ENCODE measurements at places on chromosomes 4 and X. TPM values are rescaled to one million over a fixed set of nuclear protein-coding genes. Genes with fewer than 3 reads are reported as not detected.

Gene FMR1
- 3.5 TPM for polyA plus RNA-seq

Gene KDR
- not detected for polyA plus RNA-seq

Gene FUNDC1
- 21.3 TPM for polyA plus RNA-seq

Gene CSAG1
- not detected for polyA plus RNA-seq

Gene GAGE13
- polyA plus RNA-seq = not detected

Gene HOPX
- 84.2 TPM for polyA plus RNA-seq

Gene DCAF4L1
- polyA plus RNA-seq = not detected

Gene TMPRSS11D
- polyA plus RNA-seq = not detected

Gene RHOH
- 255 TPM for polyA plus RNA-seq

Gene SPIN4
- 0.89 TPM for polyA plus RNA-seq

Gene FBXW7
- 39.7 TPM for polyA plus RNA-seq

Gene MAGEA10
- polyA plus RNA-seq = not detected

Gene RGN
- not detected for polyA plus RNA-seq

Gene PTCHD1
- not detected for polyA plus RNA-seq

Gene FAM156B
- 7.4 TPM for polyA plus RNA-seq

Gene STK32B
- not detected for polyA plus RNA-seq

Gene STS
- polyA plus RNA-seq = 2.8 TPM

Gene HMGN5
- polyA plus RNA-seq = 1.1 TPM

Gene TLR10
- polyA plus RNA-seq = 183 TPM

Gene ZDHHC15
- polyA plus RNA-seq = not detected

Gene MTM1
- 15.0 TPM for polyA plus RNA-seq

Gene UGT2B17
- polyA plus RNA-seq = 3.6 TPM

Gene FDCSP
- not detected for polyA plus RNA-seq

Gene F9
- not detected for polyA plus RNA-seq

Gene ADAMTS3
- polyA plus RNA-seq = not detected

Gene ERAS
- polyA plus RNA-seq = not detected

Gene UGT2B10
- not detected for polyA plus RNA-seq

Gene PCDH11X
- polyA plus RNA-seq = not detected

Gene AGTR2
- polyA plus RNA-seq = not detected

Gene PF4V1
- not detected for polyA plus RNA-seq

Gene PRICKLE3
- 9.5 TPM for polyA plus RNA-seq

Gene PABPC5
- not detected for polyA plus RNA-seq

Gene IQCM
- not detected for polyA plus RNA-seq

Gene GPC3
- polyA plus RNA-seq = 0.10 TPM

Gene CT45A10
- polyA plus RNA-seq = not detected

Gene CDK16
- 16.8 TPM for polyA plus RNA-seq

Gene CCNA2
- polyA plus RNA-seq = 0.24 TPM

Gene LRP2BP
- polyA plus RNA-seq = 0.89 TPM

Gene GAB3
- polyA plus RNA-seq = 3.0 TPM

Gene VCX3A
- not detected for polyA plus RNA-seq

Gene MAGEA4
- polyA plus RNA-seq = not detected

Gene ADAM29
- polyA plus RNA-seq = 0.59 TPM

Gene FHIP1A
- polyA plus RNA-seq = not detected

Gene NRK
- polyA plus RNA-seq = not detected

Measured in IgD-negative memory B cell (primary cell).